Right ventricle myocardium superior (tissue), 1 donor: ENCODE measurements at places on chromosomes 12 and 14. TPM values are rescaled to one million over a fixed set of nuclear protein-coding genes. Genes with fewer than 3 reads are reported as not detected.

DNA sequence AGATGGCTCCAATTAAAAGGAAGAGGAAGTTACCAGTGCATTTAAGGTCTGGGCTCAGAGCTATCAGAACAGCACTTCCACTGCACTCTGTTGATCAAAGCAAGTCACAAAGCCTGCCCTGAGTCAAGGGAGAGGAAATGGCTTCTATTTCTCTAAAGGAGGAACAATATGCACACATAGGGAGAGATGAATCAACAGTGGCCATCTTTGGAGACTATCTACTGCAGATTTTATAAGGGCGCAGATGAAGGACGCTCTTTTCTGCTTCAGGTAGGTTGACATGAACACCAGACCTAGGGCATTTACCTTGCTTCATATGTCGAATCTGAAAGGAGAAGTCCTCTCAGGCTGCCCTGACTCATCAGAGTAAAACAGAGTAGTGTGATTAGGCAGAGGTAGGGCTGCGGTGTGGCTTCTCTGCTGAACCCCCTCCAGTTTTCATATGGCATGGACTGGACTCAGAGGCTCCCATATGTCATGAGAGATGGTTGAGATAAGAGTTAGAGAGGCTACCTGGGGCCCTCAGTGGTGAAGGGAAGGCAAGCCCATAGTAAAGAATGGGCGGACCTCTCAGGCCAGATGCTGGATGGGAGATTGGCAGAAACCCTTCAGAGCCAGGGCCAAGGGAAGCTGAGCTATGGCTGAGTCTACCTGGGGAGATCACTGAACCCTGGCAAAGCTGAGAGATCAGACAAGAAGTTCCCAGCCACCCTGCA, 84.4 kb downstream of the ARF6 start:
- no peak for DNase-seq

- no peak for DNase-seq
Measured at GRCh38 chr12:78403681-78404080, 460.9 kb upstream of the SYT1 start.

- no peak for DNase-seq
Measured at GRCh38 chr12:848882-849527, 96.6 kb downstream of the WNK1 start.

DNA sequence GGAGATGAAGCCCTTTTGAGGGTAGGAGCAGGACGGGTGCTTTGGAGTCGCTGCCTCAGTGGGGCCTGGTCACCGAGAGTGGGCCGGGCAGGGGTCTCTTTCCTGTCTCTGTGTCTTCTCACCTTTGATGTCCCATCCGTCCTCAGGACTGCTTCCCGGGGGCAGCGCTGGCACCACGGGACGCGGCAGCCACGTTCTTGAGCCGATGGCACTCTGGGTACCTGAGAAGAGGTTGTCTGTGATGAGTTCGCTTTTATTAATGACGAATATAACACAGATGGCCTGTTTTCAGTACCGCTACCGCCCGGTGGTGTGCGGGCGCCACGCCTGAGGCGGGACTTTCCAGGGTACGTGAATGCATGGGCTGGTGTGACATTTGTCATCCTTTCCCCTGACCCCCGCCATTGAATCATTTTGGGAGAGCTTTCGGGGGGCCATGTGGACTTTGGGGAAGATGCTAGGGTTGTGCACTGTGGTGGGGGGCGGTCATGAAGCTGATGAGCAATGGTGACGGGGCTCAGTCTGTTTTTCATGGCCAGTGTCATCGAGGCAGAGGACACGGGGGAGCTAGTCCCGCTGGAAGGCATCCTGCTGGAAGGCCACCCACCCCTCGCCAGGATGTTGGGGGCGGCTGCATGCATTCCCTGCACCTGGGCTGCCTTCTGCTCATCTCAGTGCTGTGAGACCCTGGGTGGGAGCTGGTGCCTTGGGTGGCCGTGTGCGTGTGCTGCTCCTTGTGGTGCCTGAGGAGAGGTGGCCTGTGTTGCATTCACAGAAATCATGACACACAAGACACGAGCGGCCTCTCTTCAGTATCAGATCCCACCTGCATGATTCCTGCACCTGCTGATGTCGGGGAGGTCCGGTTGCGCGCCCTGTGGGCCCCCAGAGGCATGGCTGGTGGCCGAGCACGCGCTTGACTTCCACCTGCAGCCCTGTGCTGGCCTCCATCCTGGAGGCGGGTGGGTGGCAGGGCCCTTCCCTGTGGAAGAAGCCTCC, 162.5 kb upstream of the RTL1 start:
- DNase-seq, result peak; percentile 26

DNA sequence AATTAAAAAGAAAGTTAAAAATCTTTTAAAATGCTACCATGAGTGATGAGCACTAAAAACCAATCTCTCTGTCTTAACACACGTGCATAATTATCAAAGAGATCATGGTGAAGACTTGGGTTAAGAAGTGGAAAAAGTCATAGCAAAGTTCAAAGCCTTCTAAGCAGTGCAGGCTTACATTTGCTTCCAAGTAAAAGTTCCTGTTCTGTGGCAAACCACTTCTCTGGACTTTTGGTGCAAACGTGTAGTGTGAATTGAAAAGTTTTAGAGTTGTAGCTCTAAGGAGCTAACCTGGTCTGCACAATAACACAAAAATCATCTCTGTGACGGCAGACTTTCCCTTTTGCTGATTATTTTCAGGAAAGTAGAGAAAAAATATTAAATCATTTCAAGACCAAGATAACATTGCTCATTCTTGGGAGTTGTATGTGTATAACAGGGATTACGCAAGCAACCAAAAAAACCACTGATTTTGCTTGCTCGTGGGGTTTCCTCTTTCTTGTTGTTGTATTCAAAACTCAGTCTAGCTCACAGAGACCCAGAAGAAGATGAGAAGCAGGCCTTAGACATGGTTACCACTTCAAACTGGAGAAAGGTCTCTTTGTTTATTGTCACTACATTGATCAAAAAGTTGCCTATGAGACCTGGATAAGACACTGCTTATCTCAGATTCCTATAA, 2.3 kb upstream of the GLIPR1 start:
- no peak for DNase-seq

- DNase-seq, result no peak
Measured at GRCh38 chr12:82300611-82301010, 57.6 kb downstream of the CCDC59 start.

DNA sequence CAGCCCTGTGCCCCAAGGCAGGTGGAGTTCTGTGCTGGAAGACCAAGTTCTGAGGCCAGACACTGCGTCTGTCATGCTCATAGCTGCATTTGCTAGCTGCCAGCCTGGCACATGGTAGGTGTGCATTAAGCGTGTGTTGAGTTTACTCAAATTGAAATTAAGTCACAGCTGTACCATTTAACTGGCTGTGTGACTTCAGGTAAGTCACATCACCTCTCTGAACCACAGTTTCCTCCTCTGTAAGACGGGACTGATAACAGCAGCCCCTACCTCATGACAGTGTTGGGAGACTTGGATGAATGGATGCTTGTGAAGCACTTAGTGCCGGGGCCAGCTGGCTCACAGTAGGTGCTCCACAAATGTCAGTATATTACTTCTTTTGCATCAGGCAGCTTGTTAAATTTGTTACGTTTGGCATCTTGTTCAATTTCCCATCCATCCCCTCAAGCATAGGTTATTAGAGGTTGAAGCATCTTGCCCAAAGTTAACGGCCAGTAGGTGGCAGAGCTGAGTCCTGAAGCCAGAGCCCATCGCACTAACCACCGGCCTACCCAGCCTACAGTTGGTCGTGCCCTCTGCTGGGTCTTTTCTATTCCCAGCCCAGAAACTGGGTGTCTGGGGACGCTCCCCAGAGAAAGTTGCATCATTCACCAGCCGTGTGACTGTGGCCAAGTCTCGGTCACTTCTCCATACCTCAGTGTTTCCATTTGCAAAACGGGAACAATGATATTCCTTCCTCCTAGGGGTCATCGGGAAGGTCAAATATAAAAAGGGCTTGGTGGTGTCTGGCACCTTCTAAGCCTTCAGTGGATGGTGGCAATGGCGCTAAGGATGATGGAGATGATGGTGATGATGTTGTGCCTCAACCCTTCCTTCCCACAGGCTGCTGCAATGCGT, 4.5 kb downstream of the DAO start:
- peak; percentile 77 for DNase-seq

GRCh38 chr12:57237596-57237931, 8.1 kb downstream of the SHMT2 start:
- peak; percentile 26 for DNase-seq

- DNase-seq, result no peak
Measured at GRCh38 chr12:103326190-103326589, 169.6 kb downstream of the C12orf42 start.

Gene LRP1-AS
- total RNA-seq, result not detected

Gene AMDHD1
- total RNA-seq, result 1.0 TPM

Gene SDSL
- 6.3 TPM for total RNA-seq

Gene SFSWAP
- total RNA-seq, result 19.4 TPM
